Stimulated activated CD8-positive, alpha-beta memory T cell treated with anti-CD3 and anti-CD28 coated beads, Interleukin-2, amount 100 ng/mL, for 1 hour (primary cell): ENCODE measurements at places on chromosomes 3 and 15.

DNA sequence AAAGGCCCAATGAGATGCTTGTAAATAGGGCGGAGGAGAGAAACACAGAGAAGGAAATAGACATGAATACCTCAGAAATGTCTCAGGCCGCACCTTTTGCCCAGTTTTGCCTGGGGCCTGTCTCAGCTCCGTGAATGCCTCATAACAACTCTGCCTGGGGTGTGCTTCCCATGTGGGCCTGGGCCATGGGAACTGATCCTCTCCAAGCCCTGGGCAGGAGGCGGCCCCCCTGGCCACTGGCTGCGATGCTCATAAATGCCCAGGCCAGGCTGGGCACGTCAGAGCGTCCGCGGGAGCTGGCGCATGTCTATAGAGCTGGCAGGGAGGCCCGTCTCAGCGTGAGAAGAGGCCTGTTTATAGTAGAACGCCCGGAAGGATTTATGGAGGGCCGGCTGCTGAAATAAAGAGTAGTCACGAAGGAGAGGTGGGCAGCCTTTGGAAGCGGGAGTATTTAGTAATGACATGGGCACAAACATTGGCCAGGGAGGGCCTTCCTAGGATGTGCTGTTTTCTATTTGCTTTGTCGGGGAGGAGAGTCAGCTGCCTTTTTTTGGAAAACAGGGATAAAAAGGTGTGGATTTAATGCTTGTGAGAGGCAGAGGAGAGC is 85.9 kb upstream of the IGF1R start:
- DNase-seq = no peak

DNA sequence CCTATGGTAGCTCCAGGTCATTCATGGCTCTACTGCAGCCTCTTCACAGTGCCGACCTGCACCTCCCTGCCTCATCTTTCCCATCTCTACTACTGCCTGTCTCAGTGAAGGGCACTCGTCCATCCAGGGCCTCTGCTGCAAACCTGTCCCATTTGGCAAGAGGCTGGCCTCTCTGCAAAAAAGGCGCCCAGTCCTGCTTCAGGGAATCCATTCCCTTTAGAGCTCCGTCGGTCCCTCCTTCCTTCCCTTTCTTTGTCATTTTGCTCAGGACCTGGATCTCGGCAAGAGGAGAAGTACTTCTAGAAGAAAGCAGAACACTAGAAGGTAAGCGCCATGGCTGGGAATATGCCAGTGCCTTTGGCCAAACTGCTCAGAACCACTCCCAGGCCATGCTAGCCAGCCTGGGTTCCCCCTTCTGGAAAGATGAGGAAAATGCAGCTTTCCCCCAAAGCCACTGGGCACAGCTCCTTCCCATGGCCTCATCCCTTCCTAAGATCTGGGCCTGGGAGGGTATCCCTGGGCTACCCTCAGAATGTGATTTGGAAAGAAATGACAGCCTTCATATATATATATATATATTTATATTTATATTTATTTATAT is 6.4 kb upstream of the ISL2 start:
- no peak for DNase-seq

DNA sequence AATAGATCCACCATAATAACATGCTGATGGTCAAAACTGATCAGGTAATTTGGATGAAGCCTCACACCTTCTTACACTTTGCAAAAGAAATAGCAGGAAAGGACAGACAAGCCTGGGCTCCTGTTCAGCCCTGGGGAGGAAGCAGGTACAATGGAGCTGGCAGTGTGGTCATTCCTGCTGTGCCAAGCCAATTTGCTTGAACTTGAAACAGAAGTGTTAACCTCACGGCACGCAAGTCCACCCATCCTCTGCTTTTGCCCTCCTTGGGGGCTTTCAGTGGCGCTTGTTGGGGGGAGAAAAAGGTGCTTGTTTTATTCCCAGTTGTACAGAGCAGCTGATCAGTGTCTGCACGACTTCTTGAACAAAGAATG is 36.8 kb upstream of the RFTN1 start:
- DNase-seq = no peak

GRCh38 chr3:143147707-143148106 is 28.1 kb downstream of the CHST2 start:
- DNase-seq = no peak

DNA sequence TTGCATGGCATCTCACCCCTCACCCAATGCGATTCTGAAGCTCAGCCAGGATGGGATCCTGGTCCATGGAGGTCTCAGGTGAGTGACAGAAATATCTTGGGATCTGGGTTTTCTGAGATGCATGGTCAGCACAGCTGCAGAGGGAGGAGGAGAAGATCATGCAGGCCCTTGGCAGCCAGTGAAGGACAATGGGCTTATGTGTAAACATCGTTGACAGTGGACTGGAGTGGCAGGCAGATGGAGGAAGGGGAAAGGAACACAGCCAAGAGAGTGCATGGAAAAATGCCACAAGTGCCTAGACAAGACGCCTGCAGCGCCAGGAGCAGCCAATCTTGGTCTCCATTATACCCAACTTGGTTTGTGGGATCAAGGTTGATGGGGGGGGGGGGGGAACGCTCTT is 347.9 kb downstream of the MCTP2 start:
- no peak for DNase-seq

GRCh38 chr15:91717811-91718210 is 135.7 kb upstream of the SLCO3A1 start:
- DNase-seq = no peak
